Thyroid gland (tissue), 4 donors: ENCODE measurements at places on chromosomes 7 and 10. TPM values are rescaled to one million over a fixed set of nuclear protein-coding genes. Genes with fewer than 3 reads are reported as not detected.

- no peak overlapping the region for H3K4me3 ChIP-seq
- H3K27ac ChIP-seq, result no peak overlapping the region
- no peaks in the 10 kb centered on the region for H3K36me3 ChIP-seq
- no peak for DNase-seq
- no peaks in the 10 kb centered on the region for H3K27me3 ChIP-seq
Measured at GRCh38 chr7:129522088-129522970, 20.0 kb downstream of the SMKR1 start.

DNA sequence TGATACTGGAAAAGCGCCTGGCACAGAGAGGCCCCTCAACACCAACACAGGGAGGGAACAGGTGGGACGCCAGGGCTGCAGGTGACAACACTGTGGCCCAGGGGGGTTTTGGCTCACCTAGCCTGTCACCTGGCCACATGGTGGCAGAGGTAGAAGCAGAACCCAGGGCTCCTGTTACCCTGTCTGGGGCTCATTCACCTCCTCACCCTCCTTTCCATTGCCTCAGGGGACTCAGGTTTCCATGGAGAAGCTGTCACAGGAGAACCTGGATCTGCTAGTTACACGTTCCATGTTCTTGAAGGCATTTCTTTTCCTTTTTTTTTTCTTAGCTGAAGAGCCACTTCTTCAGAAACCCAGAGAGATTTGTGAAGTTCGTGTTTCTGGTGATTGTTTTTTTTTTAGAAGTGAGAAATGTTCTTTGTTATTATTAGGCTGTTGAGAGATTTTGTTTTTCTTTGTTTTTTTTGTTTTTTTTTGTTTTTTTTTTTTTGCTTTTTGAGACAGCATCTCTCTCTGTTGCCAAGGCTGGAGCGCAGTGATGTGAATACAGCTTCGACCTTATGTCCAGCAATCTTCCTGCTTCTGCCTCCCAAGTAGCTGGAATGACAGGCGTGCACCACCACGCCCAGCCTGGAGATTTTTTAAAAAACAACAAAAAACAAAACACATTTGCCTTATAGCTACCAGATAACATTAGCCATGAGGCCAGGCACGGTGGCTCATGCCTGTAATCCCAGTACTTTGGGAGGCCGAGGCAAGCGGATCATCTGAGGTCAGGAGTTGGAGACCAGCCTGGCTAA, 16.0 kb downstream of the DENND2A start:
- no peaks in the 10 kb centered on the region for H3K4me1 ChIP-seq
- H3K4me3 ChIP-seq, result no peak overlapping the region
- no peaks in the 10 kb centered on the region for H3K27me3 ChIP-seq
- H3K27ac ChIP-seq, result no peak overlapping the region

DNA sequence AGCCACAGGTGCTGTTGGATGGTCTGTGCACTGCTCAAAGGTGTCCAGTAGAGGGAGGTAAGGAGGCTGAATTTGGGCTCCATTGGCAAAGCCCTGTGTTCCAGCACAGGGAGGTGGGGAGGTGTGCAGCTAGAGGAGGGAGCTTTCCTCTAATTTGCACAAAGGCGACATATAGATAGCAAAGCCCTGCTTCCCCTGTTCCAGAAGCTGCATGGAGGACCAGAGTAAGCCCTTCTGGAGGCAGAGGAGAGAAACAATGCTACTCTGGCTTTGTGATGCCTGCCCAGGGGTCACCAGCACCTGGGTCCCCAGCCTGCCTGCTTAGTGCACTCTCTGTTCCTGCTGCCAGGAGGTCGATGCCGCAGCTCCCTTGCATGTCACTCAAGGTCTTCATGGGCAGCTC, 3.4 kb upstream of the ARHGAP22 start:
- H3K27ac ChIP-seq, result no peak overlapping the region
- H3K4me1 ChIP-seq, result peaks cover 13% of the 10 kb centered on the region
- H3K27me3 ChIP-seq, result no peaks in the 10 kb centered on the region
- DNase-seq, result peak; percentile 48
- H3K36me3 ChIP-seq, result no peaks in the 10 kb centered on the region

GRCh38 chr10:44749151-44749550, 162.0 kb upstream of the TMEM72 start:
- no peak overlapping the region for H3K4me3 ChIP-seq
- peaks cover 16% of the 10 kb centered on the region for H3K4me1 ChIP-seq
- peak; percentile 62 for DNase-seq
- no peak overlapping the region for H3K27ac ChIP-seq
- H3K36me3 ChIP-seq, result no peaks in the 10 kb centered on the region

DNA sequence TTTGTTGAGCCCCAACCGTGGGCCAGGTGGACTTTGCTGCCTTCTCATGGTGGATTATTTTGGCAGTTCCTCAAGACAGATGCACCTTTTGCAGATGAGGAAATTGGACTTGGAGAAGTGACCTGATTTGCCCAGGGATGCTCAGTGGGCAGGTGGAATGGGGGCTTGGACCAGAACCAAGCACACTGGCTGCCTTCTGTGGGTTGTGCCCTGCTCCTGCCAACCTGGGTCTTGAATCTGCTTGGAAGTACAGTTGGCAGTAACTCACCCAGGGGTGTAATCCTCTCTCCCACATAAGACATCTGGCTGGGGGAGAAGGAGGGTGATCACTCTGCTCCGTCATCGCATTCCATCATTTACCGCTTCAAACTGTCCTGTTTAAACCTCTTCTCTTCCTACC, 110.5 kb upstream of the GPR26 start:
- H3K4me1 ChIP-seq, result no peaks in the 10 kb centered on the region
- no peak overlapping the region for H3K27ac ChIP-seq
- H3K36me3 ChIP-seq, result no peaks in the 10 kb centered on the region
- DNase-seq, result no peak

- no peaks in the 10 kb centered on the region for H3K27me3 ChIP-seq
- DNase-seq, result no peak
- H3K4me1 ChIP-seq, result peaks cover 4% of the 10 kb centered on the region
- no peak overlapping the region for H3K4me3 ChIP-seq
Measured at GRCh38 chr7:141688043-141688442, 13.9 kb downstream of the DENND11 start.

TAS2R5 gene
- 3.8 TPM for total RNA-seq

ZPBP gene
- 0.89 TPM for total RNA-seq

PRPF18 gene
- total RNA-seq, result 58.8 TPM

HOXA5 gene
- total RNA-seq, result 2.7 TPM

SLC13A1 gene
- total RNA-seq, result not detected
